H54 (cell line): ENCODE measurements at places on chromosomes 1 and 21.

DNA sequence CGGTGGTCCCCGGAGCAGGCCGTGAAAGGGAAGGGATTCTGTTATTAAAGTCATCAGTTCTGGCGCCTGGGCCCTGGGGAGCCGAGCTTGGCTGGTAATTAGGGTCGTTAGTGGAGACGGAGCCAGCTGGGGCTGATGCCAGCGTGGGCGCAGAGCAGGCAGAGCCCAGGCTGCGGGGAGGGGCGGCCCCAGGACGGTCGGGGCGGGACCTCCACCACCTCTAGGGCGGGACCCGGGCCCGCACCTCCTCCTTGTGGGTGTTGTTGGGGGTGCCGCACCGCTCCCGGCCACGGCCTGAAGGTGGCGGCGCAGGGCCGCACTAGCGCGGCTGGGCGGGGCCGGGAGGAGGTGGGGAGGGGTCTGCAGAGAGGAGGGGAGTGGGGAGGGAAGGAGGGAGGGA lies 470.6 kb downstream of the PTPRU start:
- DNase-seq, result peak; percentile 30

GRCh38 chr1:110464340-110464739 lies 13.4 kb downstream of the PROK1 start:
- no peak for DNase-seq

- DNase-seq, result no peak
These were observed 177.3 kb upstream of the LYPLAL1 start for GRCh38 chr1:218996362-218996761.

- peak; percentile 44 for DNase-seq
These were observed 228.2 kb upstream of the USP24 start for GRCh38 chr1:55443175-55443915.

DNA sequence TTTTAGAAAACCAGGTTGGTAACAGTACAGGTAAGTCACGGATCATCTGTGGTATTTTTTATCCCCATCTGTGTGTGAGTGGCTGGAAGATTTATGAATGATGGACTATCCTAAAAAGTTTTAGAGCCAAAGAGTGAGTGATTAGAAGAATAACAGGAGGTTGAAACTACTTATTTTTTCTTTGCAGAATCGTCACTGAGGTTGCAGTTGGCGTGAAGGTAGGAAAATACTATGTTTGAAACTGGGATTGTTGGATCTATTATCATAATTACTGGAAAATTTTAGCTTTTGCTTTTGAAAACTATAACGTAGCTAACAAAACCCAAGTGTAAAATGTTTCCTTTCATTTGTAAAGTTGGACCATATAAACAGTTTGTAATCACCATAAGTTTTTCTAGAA lies 1.8 kb downstream of the PTBP2 start:
- DNase-seq, result no peak

DNA sequence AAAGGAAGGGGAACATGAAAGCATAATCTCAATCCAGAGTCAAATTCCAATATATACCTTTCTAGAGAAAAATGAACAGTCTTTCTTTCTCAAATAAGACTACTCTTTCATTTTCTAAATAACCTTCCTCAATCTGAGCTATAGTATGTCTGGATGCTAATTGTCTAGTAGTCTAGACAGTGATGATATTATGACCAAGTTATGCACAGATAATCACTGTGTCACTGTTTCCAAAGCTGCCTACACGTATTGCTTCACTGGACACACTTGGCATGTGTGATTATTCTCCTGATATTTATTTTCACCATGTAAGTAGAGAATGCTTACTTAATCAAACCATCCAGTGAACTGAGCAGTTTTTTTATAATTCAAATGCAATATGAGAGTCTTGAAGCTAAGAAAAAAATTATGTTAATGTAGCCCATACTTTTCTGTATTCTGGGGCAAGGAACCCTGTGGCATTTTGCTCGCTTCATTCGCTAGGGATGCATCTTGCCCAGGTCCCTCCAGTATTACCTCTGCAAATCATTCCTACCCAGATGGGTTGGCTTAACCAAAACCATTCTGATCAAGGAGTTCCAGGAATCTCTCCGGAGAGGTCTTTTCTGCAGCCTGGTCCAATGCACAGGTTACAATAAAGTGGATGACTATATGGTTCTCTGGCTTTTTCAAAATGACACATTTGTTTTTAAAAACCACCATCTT lies 303.1 kb upstream of the RUNX1 start:
- no peak for DNase-seq

DNA sequence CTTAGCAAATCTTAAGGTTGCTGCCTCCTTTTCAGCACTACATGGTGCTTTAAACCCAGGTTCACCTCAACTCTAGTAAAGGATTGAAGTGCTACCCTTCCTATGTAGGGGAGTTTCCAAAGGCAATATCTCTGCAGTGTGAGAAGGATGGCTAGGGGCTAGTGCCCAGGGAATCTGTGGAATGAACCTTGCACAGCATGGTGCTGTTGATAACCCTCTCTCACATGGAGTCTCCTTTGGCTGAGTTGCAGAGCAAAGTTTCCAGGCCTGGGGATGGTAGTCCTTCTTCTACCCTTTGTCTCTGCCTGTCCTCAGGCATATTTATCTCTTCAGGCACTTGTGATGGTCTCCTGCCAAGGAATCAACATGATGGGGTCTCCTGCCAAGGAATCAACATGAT lies 59.4 kb downstream of the AXDND1 start:
- no peak for DNase-seq

- DNase-seq, result peak; percentile 73
These were observed 5.0 kb upstream of the CHI3L2 start for GRCh38 chr1:111222308-111223125.

GRCh38 chr1:228143480-228144192 lies 3.6 kb downstream of the GUK1 start:
- DNase-seq, result no peak

DNA sequence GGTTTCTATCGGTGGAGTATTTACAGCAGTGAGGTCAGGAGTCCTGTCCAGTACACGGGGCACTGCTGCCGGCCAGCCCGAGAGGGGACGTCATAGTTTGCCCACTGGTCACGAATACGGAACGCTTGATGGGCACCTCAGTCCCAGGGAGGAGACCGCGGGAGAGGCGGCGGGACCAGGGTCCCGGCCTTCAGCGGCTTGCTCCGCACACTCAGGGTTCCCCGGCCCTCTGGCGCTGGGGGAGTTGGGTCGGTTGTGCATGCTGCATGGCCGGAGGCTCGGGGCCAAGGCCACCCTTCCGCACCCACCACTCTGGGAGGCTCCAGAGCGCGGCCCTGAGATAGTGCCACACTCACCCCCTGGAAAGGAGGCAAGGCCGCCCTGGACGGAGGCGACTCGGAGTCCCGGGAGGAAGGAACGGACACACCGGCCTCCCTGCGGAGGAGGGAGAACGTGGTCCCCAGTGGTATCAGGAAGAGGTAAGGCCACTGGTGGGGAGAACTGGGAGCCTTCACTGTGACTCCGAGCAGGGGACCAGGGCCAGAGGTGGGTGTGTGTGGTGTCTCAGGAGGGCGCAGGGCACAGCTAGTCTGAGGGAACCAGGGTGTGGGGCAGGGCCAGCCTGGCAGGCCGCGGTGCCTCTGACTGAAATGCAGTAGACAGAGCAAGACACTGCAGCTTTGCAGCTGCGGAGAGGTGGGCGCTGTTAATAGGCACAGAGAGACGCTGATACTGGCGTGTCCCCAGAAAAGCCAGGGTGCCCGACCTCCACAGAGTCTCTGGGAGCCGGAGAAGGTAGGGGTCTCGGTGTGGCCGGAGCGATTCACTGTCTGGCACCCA lies 28.6 kb upstream of the PRSS38 start:
- no peak for DNase-seq
